Stimulated activated CD4-positive, alpha-beta T cell treated with anti-CD3 and anti-CD28 coated beads, TNF-alpha, amount 100 ng/mL, for 1 hour (primary cell): ENCODE measurements at places on chromosomes 11 and 22.
A peak's percentile ranks its signal among the peaks of the same experiment; 100 is the strongest.

- DNase-seq, result no peak
Measured at GRCh38 chr11:36308577-36308976, 12.5 kb downstream of the PRR5L start.

GRCh38 chr22:38864361-38865191 lies 7.4 kb downstream of the CBX6 start:
- no peak for DNase-seq

- no peak for DNase-seq
Measured at GRCh38 chr11:66082946-66083698, 13.1 kb downstream of the PACS1 start.

DNA sequence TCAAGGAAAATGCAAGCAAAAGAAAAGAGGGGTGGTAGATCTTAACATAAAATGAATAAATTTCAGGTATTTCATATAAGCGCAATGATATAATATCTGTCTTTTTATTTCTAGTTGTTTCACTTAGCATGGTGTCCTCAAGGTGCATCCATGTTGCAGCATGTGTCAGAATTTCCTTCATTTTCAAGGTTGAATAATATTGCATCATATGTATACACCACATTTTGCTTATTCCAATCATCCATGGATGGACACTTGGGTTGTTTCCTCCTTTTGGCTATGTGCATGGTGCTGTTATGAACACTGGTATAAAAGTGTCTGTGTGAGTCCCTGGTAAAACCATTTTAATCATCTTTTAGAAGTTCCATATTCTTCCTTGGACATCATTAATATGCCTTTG lies 7.0 kb upstream of the KDM4F start:
- DNase-seq, result no peak

DNA sequence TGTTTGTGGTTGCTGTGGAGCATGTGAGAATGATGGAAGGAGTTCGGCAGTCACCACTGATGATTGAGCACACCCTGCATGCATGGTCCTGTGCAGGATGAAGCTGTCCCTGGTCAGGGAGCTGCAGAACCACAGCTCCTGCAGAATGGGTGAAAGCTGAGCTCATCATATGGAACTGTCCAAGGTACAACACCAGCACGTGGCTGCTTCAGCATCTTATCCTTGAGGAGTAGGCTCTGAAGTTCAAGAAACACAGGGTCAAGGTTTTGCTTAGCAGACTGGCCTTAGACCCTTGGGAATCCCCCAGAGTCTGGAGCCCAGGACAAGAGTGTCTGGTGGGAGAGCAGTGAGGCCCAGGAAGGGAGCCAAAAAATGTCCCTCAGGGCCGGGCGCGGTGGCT lies 182.4 kb upstream of the LARGE1 start:
- no peak for DNase-seq

GRCh38 chr22:37716708-37717107 lies 19.9 kb downstream of the TRIOBP start:
- no peak for DNase-seq

GRCh38 chr11:79406376-79406775 lies 34.5 kb downstream of the TENM4 start:
- DNase-seq, result no peak

GRCh38 chr22:47439643-47440265 lies 677.3 kb downstream of the TBC1D22A start:
- DNase-seq, result no peak

DNA sequence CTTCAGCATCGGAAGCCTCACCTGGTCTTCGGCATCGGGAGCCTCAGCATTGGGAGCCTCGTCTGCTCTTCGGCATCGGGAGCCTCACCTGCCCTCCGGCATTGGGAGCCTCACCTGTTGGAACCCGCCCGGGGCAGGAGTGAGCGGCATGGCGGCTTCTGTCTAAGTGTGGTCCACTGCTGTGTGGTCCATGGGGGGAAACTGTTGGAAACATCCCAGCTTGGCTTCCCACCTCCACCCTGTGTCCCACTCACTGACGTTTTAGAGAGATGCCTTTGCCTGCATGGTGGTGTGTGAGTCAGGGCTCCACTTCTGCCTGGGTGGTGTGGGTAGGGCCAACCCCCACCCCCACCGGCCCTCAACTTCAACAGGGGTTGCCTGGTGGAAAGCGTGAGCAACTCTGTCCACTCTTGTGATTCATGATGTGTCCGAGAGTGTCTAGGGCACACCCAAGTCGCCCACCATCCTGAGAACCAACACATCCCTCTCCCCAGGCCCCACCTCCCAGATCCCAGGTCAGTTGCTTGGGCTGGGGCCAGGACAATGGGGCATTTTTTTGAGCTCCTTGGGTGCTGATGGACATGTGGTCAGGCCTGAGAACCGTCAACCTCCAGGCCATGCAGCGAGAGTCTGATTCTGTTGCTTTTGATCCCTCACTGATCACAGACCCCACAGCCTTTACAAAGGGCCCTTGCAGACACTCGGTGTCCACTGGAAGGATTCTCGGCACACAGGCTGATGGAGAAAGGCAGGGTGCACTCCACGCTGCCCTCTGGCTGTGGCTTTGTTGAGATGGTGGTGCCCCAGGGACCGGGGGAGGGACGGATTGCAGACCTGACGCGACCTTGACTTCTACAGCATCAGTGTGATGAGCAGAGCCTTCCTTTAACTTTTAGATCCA lies 406.7 kb downstream of the TBC1D22A start:
- no peak for DNase-seq

GRCh38 chr11:5684036-5684645 lies 733 bp downstream of the TRIM5 start:
- no peak for DNase-seq

- no peak for DNase-seq
Measured at GRCh38 chr11:64081745-64082442, 46.2 kb downstream of the FLRT1 start.

GRCh38 chr11:18321969-18322711 lies at the start of the genes GTF2H1 and HPS5:
GTF2H1 (plus strand) TSS chr11:18322567; CDS start chr11:18333075, 10,508 bp downstream.
HPS5 (minus strand) TSS chr11:18322140; CDS start chr11:18317858, 4,282 bp downstream.
- peak; percentile 88 for DNase-seq

- no peak for DNase-seq
Measured at GRCh38 chr11:127182586-127183203, 182.1 kb upstream of the KIRREL3 start.

GRCh38 chr22:23800297-23801237 lies 13.8 kb downstream of the SMARCB1 start:
- DNase-seq, result no peak

DNA sequence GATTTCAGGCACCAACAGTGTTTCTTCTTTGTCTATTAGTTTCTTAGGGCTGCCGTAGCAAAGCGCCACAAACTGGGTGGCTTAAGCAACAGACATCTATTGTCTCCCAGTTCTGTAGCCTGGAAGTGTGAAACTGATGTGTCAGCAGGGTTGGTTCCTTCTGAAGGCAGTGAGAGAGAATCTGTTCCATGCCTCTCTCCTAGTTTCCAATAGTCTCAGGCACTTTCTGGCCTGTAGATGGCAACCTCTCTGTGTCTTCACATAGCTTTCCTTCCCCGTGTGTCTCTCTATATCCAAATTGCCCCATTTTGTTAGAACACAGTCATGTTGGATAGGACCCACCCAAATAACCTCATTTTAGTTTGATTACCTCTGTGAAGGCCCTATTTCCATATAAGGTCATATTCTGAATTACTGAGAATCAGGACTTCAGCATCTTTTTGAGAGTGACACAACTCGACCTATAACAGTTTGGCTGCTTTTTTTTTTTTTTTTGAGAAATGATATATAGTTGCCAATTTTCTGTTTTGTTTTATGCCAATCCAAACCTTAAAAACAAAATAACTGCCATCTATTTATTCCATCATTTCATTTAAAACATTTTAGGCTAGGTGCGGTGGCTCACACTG lies 108.2 kb downstream of the SLC36A4 start:
- no peak for DNase-seq

DNA sequence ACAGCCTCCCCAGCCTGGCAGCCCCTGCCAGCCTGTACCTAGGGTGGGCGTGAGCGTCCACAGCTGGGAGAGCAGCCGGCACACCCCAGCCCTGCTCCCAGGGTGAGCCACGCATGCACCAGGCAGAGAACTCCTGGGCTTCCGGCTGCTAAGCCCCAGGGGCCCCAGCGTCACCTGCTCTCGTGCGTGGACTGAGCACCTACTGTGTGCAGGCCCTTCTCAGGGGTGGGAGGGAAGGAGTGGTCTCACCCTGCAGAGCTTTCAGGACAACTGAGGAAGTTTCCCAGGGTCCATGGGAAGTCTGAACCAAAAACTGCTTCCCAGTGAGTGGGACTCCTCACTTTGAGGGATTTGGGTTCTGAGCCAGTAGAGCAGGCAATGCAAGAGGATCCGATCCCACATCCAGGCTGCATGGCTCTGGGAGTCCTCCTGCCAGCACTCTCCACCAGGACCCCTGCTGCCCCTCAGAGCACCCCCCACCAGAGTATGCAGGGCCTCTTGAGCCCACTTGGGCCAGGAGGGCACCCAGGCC lies 47.1 kb upstream of the PRODH start:
- no peak for DNase-seq

GRCh38 chr11:73388265-73389133 lies 12.3 kb downstream of the RELT start:
- DNase-seq, result no peak

GRCh38 chr22:45019861-45020655 lies 10.3 kb upstream of the PHF21B start:
- no peak for DNase-seq

DNA sequence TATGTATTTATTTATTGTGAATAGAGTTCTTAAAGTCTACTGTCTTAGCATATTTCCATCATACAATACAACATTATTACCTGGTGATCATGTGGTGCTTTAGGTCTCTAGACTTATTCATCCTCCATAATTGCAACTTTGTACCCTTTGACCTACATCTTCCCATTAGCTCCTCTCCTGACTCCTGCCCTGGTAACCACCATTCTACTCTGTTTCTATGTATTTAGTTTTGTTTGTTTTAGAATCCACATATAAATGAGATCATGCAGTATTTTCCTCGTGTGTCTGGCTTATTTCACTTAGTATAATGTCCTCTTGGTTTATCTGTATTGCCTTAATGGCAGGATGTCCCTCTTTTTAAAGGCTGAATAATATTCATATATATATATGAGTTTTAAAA lies 22.7 kb downstream of the NCAM1 start:
- no peak for DNase-seq

DNA sequence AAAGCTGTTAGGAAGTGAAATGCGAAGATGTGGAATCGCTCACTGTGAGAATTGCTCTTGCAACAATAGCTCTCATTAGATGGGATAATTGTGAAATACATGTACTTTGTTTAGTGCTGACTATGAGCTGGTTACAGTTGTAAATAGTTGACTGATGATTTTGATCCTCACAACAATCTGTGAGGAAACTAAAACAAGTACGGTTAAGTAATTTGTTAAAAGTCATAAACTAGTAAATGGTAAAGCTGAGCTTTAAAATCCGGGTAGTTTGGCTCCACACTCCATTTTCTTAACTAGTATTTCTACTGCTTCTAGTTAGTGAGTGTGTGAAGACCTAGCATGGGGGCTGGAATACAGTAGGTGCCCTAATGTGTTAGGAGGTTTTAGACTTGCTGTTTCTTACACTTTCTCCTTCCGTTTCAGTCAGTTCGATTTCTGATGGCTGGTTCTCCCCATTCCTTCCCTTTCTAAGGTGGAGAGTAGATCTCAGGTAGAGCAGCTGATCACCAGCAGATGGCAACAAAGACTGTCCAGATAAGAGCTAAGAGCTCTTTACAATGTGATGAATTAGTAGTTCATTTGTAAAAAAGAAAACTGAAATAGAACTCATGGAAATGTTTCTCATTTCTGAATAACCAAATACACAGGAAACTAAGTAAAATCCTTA lies 16.3 kb upstream of the CYP2R1 start:
- no peak for DNase-seq

DNA sequence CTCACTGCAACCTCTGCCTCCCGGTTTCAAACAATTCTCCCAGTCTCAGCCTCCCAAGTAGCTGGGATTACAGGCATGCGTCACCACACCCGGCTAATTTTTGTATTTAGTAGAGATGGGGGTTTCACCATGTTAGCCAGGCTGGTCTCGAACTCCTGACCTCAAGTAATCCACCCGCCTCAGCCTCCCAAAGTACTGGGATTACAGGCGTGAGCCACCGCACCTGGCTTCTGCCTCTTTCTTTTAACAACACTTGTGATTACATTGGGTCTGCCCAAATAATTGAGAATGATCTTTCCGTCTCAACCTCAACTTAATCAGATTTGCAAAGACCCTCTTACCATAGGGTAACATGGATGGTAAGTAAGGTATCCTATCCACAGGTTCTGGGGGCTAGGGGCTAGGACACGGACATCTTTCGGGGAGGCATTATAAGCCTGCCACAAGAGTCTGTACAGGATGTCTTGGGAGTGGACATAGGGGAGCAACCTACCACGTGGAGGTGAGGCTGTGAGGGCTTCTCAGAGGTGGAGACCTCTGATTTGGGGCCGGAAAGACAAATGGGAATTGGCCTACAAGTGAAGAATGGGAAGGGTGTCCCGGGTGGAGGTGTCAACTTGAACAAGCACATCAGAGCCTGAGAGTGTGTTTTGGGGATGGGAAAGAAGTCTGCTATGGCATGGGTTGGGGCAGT lies 2.7 kb upstream of the CBX6 start:
- DNase-seq, result no peak

DNA sequence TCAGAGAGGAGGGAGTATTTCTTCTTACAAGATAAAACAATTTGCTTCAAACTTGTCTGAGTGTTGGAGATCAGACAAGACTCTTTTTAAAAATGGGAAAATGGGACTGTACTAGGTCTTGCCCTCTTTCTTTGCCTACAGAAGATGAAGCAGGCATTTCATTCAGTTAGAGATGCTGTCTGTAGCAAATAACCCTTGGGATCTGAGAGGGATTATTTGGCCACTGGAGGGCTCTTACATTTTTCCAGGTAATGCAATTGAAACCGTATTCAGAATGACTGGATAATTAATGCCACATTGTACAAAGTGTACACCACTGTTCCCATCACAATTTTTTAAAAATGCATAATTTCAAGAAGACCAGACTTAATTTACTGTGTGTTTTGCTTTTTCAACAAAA lies 258.5 kb upstream of the KIRREL3 start:
- DNase-seq, result no peak

DNA sequence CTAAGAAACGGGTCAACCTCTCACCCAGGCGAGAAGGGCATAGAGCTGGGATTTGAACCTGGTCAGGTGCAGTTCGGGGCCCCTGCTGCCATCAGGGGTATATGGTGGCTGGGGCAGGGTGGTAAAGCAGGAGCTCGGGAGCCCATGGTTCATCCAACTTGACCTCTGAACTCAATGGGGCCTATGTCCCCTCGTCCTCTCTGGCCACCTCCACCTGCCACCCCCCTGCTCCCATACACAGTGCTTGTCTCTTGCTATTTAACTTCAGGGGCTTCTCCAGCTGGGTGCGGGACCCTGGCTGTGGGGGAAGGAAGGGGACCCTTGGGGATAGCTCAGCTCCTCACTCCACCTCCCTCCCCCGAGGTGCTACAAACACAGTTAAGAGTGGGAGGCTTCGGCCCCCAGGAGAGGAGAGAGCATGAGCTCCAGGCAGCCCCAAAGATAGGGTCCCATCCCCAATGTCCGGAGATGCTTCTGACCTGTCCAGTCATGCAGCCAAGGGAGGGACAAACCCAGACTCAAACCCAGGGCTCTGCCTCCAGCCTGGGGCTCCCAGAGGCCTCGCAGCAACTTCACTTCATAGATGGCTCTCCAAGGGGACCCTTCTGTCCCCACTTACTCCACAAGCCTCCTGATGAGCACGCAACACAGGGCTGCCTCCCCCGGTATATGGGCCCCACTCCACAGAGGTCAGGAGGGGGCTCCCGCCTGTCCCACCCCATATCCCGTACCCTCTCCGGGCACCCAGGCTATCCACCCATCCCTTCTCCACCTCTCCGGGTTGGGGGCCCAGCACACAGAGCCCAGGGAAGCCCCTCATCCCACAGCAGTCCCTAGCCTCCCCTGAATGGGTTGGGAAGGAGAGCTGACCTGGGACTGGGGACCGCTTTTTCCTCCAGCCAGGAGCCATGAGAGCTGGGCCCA lies 712 bp downstream of the IL2RB start:
- DNase-seq, result no peak
